ENCODE measurements at places on chromosomes 2 and 18. TPM values are rescaled to one million over a fixed set of nuclear protein-coding genes. Genes with fewer than 3 reads are reported as not detected.

Gene MYL1
- total RNA-seq: not detected

Gene ASIC4
- total RNA-seq: 2.5 TPM

- peak; percentile 25 for DNase-seq
Observed at GRCh38 chr2:159497256-159497655, 119.1 kb downstream of the BAZ2B start.

- no peak for DNase-seq
Observed at GRCh38 chr18:45415614-45416013, 199.7 kb upstream of the SLC14A2 start.

GRCh38 chr18:29191263-29191662, 1014.3 kb upstream of the CDH2 start:
- DNase-seq: no peak

- DNase-seq: no peak
Observed at GRCh38 chr2:58606799-58607198, 365.7 kb upstream of the FANCL start.

- no peak for DNase-seq
Observed at GRCh38 chr2:150617351-150617978, 130.0 kb upstream of the RND3 start.

Measured in Caki2 (cell line).